ENCODE measurements at places on chromosomes 11 and 22.

DNA sequence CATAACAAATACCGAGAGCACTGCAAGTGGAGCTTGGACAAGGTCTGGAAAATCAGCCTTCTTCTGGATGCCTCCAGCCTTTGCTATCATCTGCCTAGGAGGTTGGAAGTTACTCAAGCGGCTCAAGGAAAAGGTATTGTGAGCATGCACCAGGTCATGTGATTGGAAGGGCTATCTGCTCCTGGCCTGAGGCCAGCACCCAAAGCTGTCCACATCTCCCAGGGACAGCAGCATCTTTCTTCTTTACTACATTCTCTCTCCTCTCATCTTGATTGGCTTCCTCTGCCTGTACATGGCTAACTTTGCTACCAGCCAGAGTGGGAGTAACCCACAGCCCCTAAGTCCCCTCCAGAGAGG is 44.2 kb upstream of the AMPD3 start:
- DNase-seq, result no peak

- no peak for DNase-seq
These were observed 115.8 kb downstream of the CSNK2A3 start for GRCh38 chr11:11237070-11237832.

DNA sequence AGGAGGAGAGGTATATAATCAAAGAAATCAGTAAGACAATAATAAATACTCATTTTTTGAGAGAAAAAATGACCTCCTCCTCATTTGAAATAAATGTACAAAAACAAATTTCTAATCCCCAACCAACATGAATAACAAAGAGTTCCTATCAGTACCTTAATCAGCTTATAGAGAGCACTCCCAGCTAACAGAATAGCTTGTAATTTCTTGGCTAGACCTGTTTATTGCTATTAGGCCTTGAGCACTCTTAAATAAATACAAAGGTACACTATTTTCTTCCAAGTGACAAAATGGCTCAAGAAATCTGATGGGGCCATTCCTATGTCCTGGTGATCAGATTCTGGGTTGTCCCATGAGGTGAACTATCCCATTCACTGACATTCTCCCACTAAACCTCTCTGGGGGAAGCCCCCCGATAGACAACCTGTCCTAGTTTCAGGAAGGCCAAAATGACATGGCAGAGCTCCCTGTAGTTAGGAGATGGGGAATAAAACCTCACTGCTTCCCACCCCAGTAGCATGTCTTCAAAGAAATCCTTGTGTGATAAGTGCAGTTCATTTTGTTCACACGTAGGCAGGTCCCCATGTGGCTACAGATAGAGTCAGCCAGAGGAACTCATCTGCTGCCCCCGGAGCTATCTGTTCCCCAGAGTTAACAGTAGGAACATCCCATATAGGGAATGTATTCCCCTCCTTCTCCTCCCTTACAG is 385.7 kb downstream of the SOX6 start:
- no peak for DNase-seq

GRCh38 chr11:121095561-121095960 is 5.5 kb upstream of the TECTA start:
- no peak for DNase-seq

DNA sequence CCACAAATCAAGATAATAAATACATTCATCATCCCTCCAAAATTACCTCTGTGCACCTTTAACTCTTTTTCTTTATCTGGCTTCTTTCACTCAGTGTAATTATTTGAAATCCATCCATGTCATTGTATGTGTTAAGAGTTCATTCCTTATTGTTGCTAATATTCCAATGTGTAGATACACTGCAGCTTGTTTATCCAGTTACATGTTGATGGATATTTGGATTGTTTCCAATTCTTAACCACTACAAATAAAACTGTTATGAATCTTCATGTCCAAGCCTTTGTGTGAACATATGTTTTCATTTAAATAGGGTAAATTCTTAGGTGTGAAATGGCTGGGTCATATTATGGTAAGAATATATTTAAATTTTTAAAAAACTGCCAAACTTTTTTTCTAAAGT is 323.3 kb upstream of the NCAM1 start:
- no peak for DNase-seq

- DNase-seq, result no peak
These were observed 464.0 kb downstream of the BRD1 start for GRCh38 chr22:49363526-49364230.

DNA sequence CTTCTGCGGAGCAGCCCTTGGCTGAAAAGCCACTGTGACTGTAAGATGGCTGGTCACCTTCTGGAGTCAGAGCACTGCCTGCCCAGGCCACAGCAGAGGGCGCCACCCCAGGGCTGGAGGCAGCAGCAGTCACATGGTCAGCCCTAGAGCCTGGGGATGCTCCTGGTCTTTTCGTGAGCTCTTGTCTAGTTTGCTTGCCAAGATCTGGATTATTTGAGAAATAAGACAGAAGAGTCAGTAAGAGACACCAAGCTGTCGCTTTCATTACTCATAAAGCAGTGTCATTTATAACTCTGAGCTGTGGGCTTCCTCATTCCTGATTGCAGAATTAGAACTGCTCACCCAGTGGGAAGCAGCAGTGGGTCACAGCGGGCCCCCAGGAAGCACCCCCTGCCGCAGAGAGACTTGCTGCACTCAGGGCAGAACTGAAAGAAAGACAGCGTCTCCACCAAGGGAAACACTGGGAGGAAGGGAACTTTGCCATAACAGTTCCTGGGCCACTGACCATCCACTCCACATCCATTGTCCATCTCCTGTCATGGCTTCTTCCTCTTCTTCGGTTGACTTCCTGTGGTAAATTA is 56.7 kb downstream of the PPP6R2 start:
- peak; percentile 89 for DNase-seq

- peak; percentile 63 for DNase-seq
These were observed 482.6 kb downstream of the MIAT start for GRCh38 chr22:27139935-27140511.

DNA sequence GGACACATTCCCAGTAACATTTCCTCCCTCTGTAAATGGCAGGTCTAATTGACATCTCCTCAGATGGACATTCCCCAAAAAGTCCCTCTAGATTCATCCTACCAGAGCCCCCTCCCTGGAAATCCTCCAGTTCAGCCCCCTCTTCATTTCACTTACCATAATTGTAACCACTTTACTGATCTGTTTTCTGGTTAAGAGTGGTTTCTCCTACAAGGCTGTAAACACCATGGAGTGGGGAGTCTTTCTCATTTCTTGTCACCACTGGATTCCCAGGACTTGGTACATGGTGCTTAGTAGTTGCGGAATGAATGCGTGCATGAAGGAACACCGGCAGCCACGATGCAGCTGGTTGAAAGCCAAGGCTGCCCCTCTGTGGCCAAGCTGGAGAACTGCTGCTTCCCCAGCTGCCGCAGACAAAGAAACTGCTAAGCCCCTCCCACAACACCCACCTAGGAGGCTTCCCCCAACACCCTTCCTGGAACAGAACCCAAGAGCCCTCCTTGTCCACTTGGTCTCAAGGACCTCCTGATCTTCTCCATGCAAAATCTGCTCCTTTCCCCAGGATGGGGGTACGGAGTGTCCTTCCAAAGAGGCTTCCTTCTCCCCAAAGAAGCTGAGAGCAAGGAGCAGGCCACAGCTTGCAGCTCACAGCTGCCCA is 18.6 kb upstream of the SCARF2 start:
- peak; percentile 86 for DNase-seq

DNA sequence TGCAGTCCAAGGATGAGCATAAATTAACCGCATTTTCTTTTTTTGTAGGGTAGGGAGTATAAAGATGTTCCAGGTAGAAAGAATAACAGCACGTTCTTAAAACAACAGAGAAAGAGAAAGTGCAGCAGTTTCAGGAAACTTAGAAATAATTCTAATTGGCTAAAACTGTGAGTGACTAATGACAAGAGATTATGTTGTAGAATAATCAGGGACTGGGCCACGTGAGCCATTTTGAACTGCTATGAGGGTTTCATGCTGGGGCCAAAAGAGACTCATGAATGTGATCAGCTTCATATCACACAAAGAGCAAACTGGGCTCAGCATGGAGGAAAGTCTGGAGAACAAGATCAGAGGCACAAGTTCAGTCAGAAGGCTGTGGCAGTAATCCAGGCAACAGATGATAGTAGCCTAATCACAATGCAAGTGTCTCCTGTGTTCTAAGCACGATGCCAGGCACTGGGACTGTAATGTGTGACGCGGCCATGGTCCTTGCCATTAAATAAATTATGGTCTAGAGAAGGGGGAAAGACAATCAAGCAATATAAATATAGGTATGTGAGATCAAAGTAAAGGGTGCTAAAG is 17.9 kb downstream of the CWF19L2 start:
- DNase-seq, result no peak

- no peak for DNase-seq
These were observed 50.0 kb downstream of the LRRC74B start for GRCh38 chr22:21095773-21096107.

DNA sequence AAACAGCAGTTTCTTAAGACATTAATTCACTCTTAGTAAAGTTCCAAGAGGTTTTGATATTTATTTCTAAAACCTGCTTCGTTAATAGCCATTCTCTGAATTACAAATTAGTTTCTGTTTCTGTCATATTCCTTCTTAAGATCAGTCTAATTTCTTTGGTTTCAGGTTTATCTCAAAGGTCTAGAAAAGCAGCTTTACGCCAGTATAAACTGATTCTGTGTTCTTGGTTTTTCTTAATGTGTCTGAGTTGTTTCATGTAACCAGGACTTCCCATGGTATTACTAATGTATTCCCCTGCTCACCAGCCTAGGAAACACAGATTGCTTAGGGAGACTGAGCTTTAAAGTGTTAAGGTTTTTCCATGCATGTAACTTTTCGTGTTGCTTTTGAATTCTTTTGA is 6.8 kb upstream of the ACY3 start:
- DNase-seq, result no peak

GRCh38 chr22:30129636-30130035 is 49.4 kb downstream of the HORMAD2 start:
- DNase-seq, result no peak

GRCh38 chr11:65891219-65892136 is 1.0 kb downstream of the CCDC85B start:
- no peak for DNase-seq

DNA sequence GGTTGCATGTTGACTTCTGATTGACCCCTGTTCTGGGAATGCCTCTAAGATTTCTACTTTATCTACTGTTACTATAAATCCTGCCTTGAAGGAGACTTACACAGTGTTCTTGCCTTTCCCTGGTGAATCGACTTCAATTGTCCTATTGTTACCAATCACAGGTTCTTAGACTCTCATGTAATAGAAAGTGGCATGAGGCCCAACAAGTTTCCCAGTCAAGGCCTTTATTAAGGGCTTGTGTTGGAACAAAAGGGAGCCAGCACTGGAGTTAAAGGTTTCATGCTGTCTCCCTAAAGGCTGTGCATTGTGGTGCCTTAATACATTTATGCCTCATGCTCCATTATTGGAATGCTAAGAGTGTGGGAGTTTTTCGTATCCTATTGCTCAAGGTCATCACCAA is 23.3 kb downstream of the MS4A2 start:
- DNase-seq, result no peak

DNA sequence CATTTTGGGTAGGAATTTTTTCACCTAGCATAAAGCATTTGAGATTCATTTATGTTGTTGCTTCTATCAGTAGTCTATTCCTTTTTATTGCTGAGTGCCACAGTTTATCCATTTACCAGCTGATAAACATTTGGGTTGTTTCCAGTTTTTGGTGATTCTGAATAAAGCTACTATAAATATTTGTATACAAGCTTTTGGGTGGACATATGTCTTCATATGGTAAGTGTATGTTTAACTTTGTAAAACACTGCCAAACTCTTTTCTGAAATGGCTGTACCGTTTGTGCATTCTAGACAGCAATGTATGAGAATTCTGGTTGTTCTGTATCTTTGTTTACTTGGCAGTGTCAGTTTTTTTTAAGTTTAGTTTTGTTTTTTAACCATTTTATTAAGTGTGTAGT is 16.9 kb downstream of the USP47 start:
- no peak for DNase-seq

DNA sequence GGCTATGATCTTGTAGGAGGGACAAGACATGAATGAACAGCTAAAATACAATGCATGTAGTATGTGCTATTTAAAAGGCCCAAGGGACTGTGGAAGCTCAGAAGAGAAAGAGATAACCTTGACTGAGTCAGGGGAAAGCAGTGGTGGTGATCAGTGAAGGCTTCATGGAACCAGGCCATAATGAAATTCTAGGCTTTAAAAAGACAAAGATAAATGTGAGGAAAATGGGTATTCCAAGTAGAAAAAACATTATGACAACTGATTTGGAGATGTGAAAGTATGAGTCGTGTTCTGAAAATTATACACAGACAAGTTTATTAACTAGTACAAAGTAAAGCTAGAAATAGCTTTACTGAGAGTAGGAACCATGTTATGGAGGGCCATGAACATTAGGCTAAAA is 189.8 kb downstream of the SOX6 start:
- DNase-seq, result no peak

- no peak for DNase-seq
These were observed 9.4 kb downstream of the CNGA4 start for GRCh38 chr11:6248248-6248647.

DNA sequence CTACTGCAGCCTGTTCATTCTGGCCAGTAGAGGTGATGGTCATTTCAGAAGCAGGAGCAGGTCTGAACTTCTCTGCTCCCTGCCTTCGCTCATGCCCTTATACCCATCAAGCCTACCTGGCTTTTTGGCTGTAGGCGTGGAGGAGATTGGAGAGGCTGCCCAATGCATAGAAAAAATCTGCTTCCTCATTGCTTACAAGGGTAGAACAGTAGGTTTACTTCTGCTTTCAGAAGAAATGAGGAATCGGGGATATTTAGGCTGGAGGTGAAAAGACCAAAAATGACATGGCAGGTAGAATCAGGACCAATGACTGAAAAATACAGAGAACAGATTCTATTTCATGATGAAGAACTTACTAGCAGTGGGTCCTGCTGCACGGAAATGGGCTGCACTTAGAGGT is 72.9 kb upstream of the YWHAH start:
- DNase-seq, result peak; percentile 46

- DNase-seq, result no peak
These were observed 186.3 kb downstream of the IGLL1 start for GRCh38 chr22:23393721-23394320.

- no peak for DNase-seq
These were observed 147.0 kb downstream of the PAX6 start for GRCh38 chr11:31664129-31664528.

- no peak for DNase-seq
These were observed 19.0 kb downstream of the TMEM258 start for GRCh38 chr11:61773356-61773755.

DNA sequence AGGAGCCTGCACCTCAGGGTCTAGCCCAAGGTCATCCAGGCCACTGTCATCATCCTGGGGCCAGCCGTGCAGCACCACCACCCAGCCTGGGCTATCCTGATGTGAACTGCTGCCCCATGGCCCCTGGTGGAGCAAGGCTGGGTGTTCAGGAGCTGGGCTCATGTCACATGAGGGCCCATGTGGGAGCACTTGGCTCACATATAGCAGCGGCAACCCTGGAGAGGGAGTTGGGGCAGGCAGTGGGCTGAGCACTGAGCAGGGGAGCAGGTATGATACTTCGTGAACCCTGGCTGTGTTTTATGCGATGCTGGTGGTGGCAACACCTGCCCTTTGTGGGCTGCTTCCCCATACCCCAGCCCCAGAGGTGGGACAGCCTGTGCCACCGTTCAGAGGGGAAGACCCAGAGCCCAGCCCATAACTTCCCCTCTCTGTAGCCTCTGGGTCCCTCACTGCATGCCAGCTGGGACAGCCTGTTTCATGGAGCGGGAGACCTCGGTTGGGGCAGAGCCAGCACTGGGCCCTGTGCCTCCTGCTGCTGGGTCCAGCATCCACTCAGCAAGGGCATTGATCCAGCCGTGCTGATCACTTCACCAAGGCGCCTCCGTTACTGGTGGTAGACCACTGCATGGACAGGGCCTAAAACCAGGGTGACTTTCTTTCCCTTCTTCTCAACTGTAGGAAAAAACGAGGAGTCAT is 62.5 kb upstream of the SUSD2 start:
- no peak for DNase-seq
